ENCODE measurements at places on chromosomes 3 and 15.

DNA sequence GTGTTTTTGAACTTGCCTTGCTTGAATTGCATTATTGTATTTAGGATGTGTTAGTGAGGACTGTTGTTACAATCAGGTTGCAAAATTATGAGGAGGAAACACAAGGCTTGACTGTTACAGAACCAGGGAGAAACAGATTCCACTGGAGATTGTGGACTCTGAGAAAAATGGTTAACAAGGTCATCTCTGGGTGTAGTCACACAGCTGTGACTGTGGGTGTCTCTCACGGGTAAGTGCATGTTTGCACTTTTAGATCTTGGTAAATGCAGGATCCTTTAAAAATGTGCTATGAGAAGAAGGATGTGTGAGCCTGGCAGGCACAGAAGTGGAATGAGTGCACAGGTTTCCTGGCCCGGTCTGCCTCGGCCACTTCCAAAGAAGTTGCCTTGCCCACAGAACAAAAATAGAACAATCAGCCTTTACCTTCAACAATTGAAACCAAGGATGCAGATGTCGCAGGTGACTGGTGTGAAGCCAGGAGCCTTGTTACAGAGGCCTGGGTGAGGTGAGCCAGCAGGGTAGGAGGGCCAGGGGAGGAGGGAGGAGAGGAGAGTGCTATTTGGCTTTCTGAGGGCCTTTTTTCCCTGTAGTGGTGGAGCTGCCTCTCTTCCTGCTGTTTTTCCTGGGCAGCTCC lies 68.0 kb downstream of the ABHD5 start:
- no peak for DNase-seq

- DNase-seq: no peak
Observed at GRCh38 chr15:56244811-56245576, 1.3 kb upstream of the RFX7 start.

- DNase-seq: no peak
Observed at GRCh38 chr15:88419830-88420229, 47.4 kb downstream of the MRPL46 start.

- no peak for DNase-seq
Observed at GRCh38 chr3:77038930-77039605, 831 bp upstream of the ROBO2 start.

- DNase-seq: no peak
Observed at GRCh38 chr3:141421186-141421585, 52.9 kb downstream of the ZBTB38 start.

DNA sequence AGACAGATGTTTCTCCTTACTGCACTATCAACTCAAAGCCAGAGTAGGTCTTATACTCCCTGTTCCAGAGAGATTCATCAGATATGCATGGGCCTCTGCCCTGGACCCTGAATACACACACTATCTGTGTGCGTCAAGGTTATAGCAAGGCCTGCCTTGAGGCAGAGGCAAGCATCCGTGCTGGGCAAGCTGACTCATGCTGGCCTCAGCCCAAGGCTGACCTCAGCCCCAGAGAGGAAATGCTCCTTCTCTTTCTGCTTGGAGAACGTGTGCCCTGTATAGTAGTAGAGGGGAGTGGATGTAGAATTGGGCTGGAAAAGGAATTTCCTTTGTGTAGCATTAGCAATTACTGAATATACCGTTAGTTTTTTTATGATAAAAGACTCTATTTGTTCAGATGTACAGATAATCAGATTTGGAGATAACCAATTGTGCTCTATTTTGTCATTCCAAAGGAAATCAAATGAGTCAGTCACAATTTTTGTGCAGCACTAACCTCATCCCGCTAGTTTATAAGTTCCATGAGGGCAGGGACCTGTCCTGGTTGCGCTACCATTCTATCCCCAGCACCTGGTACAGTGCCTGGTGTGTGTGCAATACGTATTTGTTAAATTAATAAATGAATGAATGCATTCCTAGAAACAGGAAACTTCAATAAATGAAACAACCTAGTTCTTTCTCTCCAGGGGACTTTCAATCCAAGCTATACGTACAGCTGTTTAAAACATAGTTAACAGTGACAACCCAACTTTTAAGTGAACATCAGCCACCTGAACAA lies 13.3 kb upstream of the PAQR9 start:
- DNase-seq: no peak

DNA sequence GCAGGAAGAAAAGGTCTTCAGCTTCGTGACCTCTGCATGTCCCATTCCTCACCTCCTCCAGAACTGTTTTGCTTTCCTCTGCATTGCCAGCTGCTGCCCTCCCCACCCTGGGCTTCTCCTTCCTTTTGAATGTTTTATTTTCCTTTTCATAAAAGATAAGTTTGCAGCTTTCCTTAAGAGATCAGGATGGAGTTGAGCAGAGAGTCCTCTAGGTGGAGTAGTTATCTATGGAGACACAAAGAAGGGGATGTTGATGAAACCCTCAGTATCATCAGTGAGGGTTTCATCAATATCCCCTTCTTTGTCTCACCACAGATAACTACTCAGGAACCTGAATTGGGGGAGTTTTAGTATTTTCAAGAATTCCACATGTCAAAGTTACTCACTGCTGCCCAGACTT lies 19.0 kb upstream of the SLC25A36 start:
- no peak for DNase-seq

GRCh38 chr3:38163117-38163840 lies 2.1 kb upstream of the OXSR1 start:
- DNase-seq: no peak

- no peak for DNase-seq
Observed at GRCh38 chr3:127393131-127393820, 105.4 kb upstream of the PRR20G start.

Data from NCI-H1436 treated with DMSO at 0.1 percent for 48 hours (cell line).